Liver (tissue), 10 donors: ENCODE measurements at places on chromosomes 4 and X. TPM values are rescaled to one million over a fixed set of nuclear protein-coding genes. Genes with fewer than 3 reads are reported as not detected.

TGIF2LX gene
- not detected for total RNA-seq

- no peak for DNase-seq
- H3K36me3 ChIP-seq = no peaks in the 10 kb centered on the region
- no peaks in the 10 kb centered on the region for H3K27me3 ChIP-seq
- no peak overlapping the region for H3K4me3 ChIP-seq
Observed at GRCh38 chr4:99708551-99708950, 50.9 kb upstream of the C4orf54 start.

GRCh38 chr4:102334624-102335023 lies 10.7 kb downstream of the SLC39A8 start:
- H3K4me1 ChIP-seq = no peaks in the 10 kb centered on the region
- no peak overlapping the region for H3K27ac ChIP-seq
- no peak overlapping the region for H3K4me3 ChIP-seq
- no peaks in the 10 kb centered on the region for H3K36me3 ChIP-seq
- no peaks in the 10 kb centered on the region for H3K27me3 ChIP-seq

DNA sequence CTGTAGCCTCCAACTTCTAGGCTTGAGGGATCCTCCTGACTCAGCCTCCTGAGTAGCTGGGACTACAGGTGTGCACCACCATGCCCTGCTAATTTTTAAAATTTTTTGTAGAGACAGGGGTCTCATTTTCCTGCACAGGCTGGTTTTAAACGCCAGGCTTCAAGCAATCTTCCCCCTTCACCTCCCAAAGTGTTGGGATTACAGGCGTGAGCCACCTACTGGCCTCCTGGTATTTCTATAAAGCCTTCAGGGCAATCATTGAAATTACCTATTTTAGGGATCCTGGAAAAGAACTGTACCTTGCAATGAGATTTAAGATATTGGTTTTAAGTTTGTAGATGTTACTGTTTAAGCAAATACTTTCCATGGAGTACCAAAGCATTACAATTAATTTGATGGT lies 13.5 kb upstream of the PLS3 start:
- no peak for DNase-seq
- H3K27me3 ChIP-seq = no peaks in the 10 kb centered on the region
- no peak overlapping the region for H3K4me3 ChIP-seq
- H3K27ac ChIP-seq = no peak overlapping the region
- H3K4me1 ChIP-seq = no peaks in the 10 kb centered on the region
- H3K36me3 ChIP-seq = no peaks in the 10 kb centered on the region

ACE2 gene
- 0.67 TPM for total RNA-seq

- no peak for DNase-seq
- H3K4me1 ChIP-seq = peaks cover 4% of the 10 kb centered on the region
- no peaks in the 10 kb centered on the region for H3K27me3 ChIP-seq
- H3K27ac ChIP-seq = no peak overlapping the region
- no peak overlapping the region for H3K4me3 ChIP-seq
- H3K36me3 ChIP-seq = peaks cover 2% of the 10 kb centered on the region
Observed at GRCh38 chr4:6788123-6788522, 5.6 kb downstream of the KIAA0232 start.

PDGFC gene
- 25.7 TPM for total RNA-seq

MSX1 gene
- 0.33 TPM for total RNA-seq

DNA sequence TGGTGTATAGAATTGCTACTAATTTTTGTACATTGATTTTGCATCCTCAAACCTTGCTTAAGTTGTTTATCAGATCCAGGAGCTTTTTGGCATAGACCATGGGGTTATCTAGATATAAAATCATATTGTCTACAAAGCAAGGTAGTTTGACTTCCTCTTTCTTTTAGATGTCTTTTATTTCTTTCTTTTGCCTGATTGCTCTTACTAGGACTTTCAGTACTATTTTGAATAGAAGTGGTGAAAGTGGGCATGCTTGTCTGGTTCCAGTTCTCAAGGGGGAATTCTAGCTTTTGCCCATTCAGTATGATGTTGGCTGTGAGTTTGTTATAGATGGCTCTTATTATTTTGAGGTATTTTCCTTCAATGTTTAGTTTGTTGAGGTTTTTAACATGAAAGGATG lies 187.9 kb upstream of the LCORL start:
- H3K4me3 ChIP-seq = no peak overlapping the region
- no peaks in the 10 kb centered on the region for H3K4me1 ChIP-seq
- no peak for DNase-seq
- no peaks in the 10 kb centered on the region for H3K36me3 ChIP-seq
- no peaks in the 10 kb centered on the region for H3K27me3 ChIP-seq
- no peak overlapping the region for H3K27ac ChIP-seq

DNA sequence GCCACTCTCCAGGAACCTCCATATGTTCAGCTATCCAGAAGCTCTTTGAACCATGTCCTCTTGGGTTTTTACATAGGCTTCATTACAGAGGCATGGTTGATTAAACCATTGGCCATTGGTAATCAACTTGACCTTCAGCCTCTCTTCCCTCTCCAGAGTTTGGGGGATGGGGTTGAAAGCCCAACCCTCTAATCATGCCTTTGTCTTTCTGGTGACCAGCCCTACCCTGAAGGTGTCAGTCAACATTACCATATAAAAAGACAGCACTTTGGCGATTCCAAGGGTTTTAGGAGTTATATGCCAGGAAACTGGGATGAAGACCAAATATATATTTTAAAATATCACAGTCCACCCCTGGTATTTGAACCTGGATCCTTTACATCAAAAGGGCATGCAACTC lies 222.5 kb downstream of the CHIC1 start:
- no peaks in the 10 kb centered on the region for H3K27me3 ChIP-seq
- no peaks in the 10 kb centered on the region for H3K36me3 ChIP-seq
- H3K4me3 ChIP-seq = no peak overlapping the region
- no peak for DNase-seq

FOXR2 gene
- not detected for total RNA-seq

ANKRD50 gene
- 8.9 TPM for total RNA-seq

EDA gene
- 1.7 TPM for total RNA-seq

GPC4 gene
- total RNA-seq = 0.23 TPM

- no peaks in the 10 kb centered on the region for H3K27me3 ChIP-seq
- H3K27ac ChIP-seq = no peak overlapping the region
- no peak for DNase-seq
- H3K4me1 ChIP-seq = no peaks in the 10 kb centered on the region
Observed at GRCh38 chr4:8473920-8474590, 33.5 kb downstream of the TRMT44 start.

DNA sequence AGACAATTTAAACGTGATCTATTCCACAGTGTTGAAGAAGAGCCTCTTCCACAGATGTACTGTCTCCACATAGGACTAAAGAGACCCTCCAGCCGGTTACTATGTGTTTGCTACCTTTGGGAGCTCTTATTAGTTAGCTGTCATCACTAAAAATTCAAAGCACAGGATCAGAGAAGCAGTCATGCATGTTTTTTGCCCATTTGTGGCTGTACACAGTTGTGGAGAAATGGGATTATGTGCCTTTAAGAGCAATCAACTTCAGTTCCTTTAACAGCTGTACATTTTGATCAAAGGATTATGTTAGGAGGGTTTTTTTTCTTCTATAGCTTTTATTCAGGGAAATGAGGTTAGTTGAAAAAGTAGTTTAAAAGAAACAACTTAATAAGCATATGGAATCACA lies 149.0 kb upstream of the SPOCK3 start:
- no peaks in the 10 kb centered on the region for H3K27me3 ChIP-seq
- H3K4me1 ChIP-seq = no peaks in the 10 kb centered on the region
- no peak overlapping the region for H3K4me3 ChIP-seq
- DNase-seq = no peak
- H3K27ac ChIP-seq = no peak overlapping the region
- H3K36me3 ChIP-seq = no peaks in the 10 kb centered on the region

DNA sequence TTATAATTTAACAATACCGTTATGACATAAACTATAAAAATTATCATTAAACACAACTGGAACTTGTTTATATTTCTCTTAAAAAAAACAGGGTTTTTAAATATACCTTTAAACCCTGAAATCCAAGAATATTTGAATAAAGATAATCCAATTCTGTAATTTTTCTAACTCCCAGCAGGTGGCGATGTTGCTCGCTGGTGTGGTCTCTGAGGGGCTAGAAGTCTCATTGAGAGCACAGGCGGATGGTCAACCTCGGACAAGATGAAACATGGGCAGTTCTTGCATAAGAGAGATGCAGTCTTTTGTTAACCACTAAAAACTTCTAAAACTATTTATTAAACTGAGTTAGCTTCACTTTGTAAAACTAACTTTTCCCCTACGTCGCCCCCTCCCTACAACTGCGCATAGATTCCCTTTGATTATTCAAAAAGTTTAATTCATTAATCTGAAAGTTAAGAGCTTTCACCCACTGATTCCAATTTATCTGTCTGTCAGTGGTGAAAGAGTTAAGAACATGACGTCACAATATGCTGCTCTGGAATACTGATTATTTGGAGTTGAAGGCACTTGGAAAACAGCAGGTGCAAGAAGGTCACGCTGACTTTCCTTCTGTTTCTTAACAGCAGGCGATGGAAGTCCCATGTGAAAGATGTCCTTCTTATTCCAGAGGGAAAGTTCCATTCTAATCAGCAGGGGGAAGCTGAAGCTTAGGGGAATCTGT lies 29.5 kb downstream of the DMP1 start:
- H3K4me1 ChIP-seq = no peaks in the 10 kb centered on the region
- no peak overlapping the region for H3K4me3 ChIP-seq
- no peak overlapping the region for H3K27ac ChIP-seq
- H3K27me3 ChIP-seq = no peaks in the 10 kb centered on the region
- no peaks in the 10 kb centered on the region for H3K36me3 ChIP-seq

- H3K4me3 ChIP-seq = no peak overlapping the region
- H3K27me3 ChIP-seq = no peaks in the 10 kb centered on the region
- H3K4me1 ChIP-seq = peaks cover 13% of the 10 kb centered on the region
Observed at GRCh38 chr4:2834001-2834921, 9.4 kb upstream of the ADD1 start.

MTNR1A gene
- total RNA-seq = not detected

TMEM164 gene
- total RNA-seq = 8.5 TPM

FGFBP1 gene
- total RNA-seq = not detected

SEPTIN6 gene
- 11.5 TPM for total RNA-seq

DAPP1 gene
- 1.1 TPM for total RNA-seq
